CD4-positive, CD25-positive, alpha-beta regulatory T cell (primary cell): ENCODE measurements at places on chromosomes 1 and 21. TPM values are rescaled to one million over a fixed set of nuclear protein-coding genes. Genes with fewer than 3 reads are reported as not detected.

ALX3 gene
- not detected for total RNA-seq

C1orf115 gene
- total RNA-seq = 0.25 TPM

FBXO2 gene
- total RNA-seq = 2.1 TPM

SMCP gene
- not detected for total RNA-seq

SLC16A1 gene
- 62.7 TPM for total RNA-seq

DIO1 gene
- total RNA-seq = not detected

SORT1 gene
- total RNA-seq = 0.86 TPM

CHD1L gene
- 25.3 TPM for total RNA-seq

DNA sequence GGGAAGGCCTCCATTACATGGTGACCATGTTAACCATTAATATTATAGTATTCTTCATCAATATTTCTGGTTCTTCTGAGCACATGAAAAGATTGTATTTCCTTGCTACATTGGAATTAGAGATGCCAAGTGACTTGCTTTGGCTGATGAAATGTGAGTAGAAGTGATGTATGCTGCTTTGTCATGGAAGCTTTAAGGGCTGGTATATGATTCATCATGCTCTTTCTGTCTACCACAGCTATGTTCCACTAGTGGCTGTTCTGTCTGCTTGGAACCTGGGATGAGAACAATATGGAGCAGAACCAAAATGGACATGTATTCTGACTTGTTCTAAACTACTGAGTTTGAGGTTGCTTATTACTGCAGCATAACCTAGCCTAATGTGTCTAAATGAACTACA, 163.3 kb downstream of the TM2D1 start:
- H3K27me3 ChIP-seq = peaks cover 4% of the 10 kb centered on the region
- no peak overlapping the region for H3K27ac ChIP-seq
- no peaks in the 10 kb centered on the region for H3K4me1 ChIP-seq
- H3K36me3 ChIP-seq = no peaks in the 10 kb centered on the region

- H3K27me3 ChIP-seq = no peaks in the 10 kb centered on the region
- no peaks in the 10 kb centered on the region for H3K4me1 ChIP-seq
- H3K27ac ChIP-seq = no peak overlapping the region
- no peak for DNase-seq
Observed at GRCh38 chr1:209607102-209607794, 23.7 kb downstream of the CAMK1G start.

- peak; percentile 60 for DNase-seq
- H3K27ac ChIP-seq = peak overlapping the region; percentile 83
- H3K4me3 ChIP-seq = peak overlapping the region; percentile 81
- peaks cover 33% of the 10 kb centered on the region for H3K4me1 ChIP-seq
Observed at GRCh38 chr1:7930645-7931445, 9.8 kb downstream of the TNFRSF9 start.

DNA sequence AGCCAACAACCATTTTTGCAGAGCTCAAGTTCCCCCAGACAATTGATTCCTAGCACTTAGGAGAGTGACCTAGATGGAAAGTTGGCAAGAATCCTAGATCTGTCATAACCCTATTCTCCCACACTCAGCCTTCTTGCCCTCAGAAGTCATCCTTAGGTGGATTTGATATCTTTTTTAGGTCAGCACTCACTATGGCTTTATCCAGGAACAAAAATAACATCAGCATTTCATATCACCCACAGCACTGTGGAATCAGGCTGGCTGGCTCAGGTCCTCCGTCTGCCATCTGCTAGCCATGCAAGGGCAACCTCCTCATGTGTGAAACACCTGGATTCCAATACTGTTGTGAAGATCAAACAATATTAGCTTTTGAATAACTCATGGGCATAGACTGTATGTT, 6.0 kb downstream of the DPT start:
- H3K4me1 ChIP-seq = no peaks in the 10 kb centered on the region
- no peak overlapping the region for H3K27ac ChIP-seq
- H3K36me3 ChIP-seq = no peaks in the 10 kb centered on the region
- no peak for DNase-seq
- H3K4me3 ChIP-seq = no peak overlapping the region

DNA sequence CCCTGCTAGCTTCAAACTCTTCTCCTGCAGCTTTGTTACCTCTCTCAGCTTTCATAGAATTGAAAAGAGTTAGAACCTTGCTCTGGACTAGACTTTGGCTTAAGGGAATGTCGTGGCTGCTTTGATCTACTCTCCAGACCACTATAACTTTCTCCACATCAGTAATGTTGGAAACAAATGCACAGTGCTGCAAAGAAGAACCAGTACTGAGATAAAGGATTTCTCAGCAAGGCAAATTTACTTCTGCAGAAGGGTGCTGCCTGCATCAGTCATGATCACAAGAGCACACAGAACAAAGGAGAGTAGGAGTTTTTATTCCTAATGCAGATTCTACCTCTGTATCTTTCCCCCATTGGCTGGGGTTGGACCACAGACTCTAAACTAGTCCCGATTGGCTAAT, 621.6 kb upstream of the CHRM3 start:
- no peaks in the 10 kb centered on the region for H3K36me3 ChIP-seq
- no peak for DNase-seq
- H3K27me3 ChIP-seq = no peaks in the 10 kb centered on the region
- H3K27ac ChIP-seq = no peak overlapping the region
- H3K4me3 ChIP-seq = no peak overlapping the region

- H3K36me3 ChIP-seq = no peaks in the 10 kb centered on the region
- H3K27ac ChIP-seq = no peak overlapping the region
- no peak for DNase-seq
- H3K4me3 ChIP-seq = no peak overlapping the region
- no peaks in the 10 kb centered on the region for H3K27me3 ChIP-seq
Observed at GRCh38 chr1:93537396-93537795, 89.5 kb downstream of the FNBP1L start.

- H3K27ac ChIP-seq = no peak overlapping the region
- no peaks in the 10 kb centered on the region for H3K36me3 ChIP-seq
- peaks cover 3% of the 10 kb centered on the region for H3K27me3 ChIP-seq
Observed at GRCh38 chr1:159675046-159675445, 39.3 kb downstream of the CRP start.

DNA sequence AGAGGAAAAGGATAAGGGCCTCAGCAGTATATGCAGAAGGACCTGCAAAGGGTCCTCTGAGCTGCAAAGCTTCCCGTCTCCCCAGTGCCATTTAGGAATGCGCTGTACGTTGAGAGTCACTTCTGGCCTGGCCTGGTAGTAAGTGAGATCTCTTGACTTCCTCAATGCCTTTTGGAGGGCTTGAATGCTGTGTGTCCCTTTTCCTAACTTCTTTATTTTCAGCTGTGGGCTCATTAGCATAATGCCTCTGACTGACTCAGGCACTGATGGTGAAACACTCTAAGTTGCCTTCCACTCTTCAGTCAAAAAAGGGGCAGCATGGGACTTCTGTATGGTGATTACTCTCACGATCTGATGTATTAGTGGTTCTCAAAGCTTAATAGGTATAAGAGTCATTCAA, 49.9 kb downstream of the XCL1 start:
- H3K27ac ChIP-seq = no peak overlapping the region
- H3K36me3 ChIP-seq = no peaks in the 10 kb centered on the region
- peaks cover 9% of the 10 kb centered on the region for H3K27me3 ChIP-seq
- no peak overlapping the region for H3K4me3 ChIP-seq
- H3K4me1 ChIP-seq = no peaks in the 10 kb centered on the region

GRCh38 chr1:11550664-11551283, 71.8 kb downstream of the DISP3 start:
- no peaks in the 10 kb centered on the region for H3K4me1 ChIP-seq
- no peak overlapping the region for H3K4me3 ChIP-seq
- no peaks in the 10 kb centered on the region for H3K36me3 ChIP-seq
- no peak overlapping the region for H3K27ac ChIP-seq
- H3K27me3 ChIP-seq = peaks cover 3% of the 10 kb centered on the region
- DNase-seq = peak; percentile 5

DNA sequence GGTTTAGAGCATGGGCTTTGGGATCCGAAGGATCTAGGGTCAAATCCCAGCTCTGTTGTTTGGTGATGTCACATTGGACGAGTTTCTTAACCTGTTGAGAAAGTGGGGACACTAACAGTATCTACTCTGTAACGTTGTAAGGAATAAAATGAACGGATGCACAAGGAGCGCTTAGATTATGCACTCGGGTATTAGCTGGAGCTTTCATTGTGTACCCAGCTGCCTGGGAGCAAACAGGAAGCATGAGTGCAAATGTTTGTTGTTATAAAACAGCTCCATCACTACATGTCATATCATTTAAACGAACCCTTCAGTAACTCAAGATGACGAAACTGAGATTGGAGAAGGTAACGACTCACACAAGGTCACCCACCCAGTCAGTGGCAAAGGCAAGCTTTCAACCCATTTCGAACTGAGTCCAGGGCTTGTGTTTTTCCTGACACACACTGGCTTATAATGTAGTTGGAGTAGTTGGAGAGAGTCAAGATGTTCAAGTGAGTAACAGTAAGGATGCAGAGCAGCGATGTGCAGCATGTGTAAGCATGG, 16.2 kb upstream of the SLC6A17 start:
- H3K36me3 ChIP-seq = no peaks in the 10 kb centered on the region
- H3K27me3 ChIP-seq = peaks cover 16% of the 10 kb centered on the region
- no peak overlapping the region for H3K4me3 ChIP-seq
- H3K27ac ChIP-seq = no peak overlapping the region

GRCh38 chr21:19440792-19441655, 1037.4 kb upstream of the TMPRSS15 start:
- H3K36me3 ChIP-seq = no peaks in the 10 kb centered on the region
- no peak for DNase-seq
- H3K27ac ChIP-seq = no peak overlapping the region
- peak overlapping the region; percentile 33 for H3K4me3 ChIP-seq
- no peaks in the 10 kb centered on the region for H3K27me3 ChIP-seq

DNA sequence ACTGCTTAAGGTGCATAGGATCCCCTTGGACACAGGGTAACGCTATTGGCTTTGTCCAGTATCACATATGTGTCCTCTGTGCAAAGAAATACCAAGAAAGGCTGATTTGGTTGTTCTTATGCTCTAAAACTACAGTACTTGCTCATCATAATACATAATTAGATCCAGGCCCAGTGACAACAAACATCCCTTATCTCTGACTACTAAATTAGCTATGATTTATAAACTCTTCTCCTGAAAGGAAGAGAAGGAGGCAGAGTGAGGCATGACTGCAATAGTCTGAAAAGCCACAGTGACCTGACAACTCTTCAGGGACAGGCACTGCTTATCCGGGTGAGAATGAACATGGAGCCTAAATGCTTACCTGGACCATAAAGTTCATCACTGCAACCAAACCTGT, 30.7 kb downstream of the MGST3 start:
- peaks cover 69% of the 10 kb centered on the region for H3K36me3 ChIP-seq
- no peak overlapping the region for H3K27ac ChIP-seq
- H3K27me3 ChIP-seq = no peaks in the 10 kb centered on the region
- DNase-seq = no peak
- no peak overlapping the region for H3K4me3 ChIP-seq

DNA sequence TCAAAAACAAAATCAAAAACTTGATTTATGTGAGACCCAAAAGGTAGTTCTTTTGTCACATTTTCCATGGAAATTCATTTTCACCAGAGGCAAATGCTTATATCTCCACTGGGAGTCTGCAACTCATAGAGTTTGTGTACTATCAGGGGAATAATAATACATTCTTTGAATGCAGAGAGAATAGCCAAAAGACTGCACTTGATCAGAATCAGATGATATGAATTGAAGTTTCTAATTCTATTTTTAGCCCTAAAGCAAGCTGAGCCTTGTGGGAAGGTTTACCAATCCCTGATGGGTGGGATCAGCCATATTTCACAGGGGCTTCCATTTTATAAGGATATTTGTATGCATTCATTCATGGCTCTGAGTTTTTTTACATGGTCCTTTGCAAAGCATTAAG, 49.6 kb downstream of the TSEN15 start:
- H3K4me1 ChIP-seq = no peaks in the 10 kb centered on the region
- no peak for DNase-seq
- no peaks in the 10 kb centered on the region for H3K36me3 ChIP-seq
- no peaks in the 10 kb centered on the region for H3K27me3 ChIP-seq
- H3K27ac ChIP-seq = no peak overlapping the region
